ENCODE measurements at places on chromosomes 16 and 17.

- DNase-seq, result peak; percentile 83
These were observed 742 bp downstream of the PFN1 start for GRCh38 chr17:4947411-4948165.

DNA sequence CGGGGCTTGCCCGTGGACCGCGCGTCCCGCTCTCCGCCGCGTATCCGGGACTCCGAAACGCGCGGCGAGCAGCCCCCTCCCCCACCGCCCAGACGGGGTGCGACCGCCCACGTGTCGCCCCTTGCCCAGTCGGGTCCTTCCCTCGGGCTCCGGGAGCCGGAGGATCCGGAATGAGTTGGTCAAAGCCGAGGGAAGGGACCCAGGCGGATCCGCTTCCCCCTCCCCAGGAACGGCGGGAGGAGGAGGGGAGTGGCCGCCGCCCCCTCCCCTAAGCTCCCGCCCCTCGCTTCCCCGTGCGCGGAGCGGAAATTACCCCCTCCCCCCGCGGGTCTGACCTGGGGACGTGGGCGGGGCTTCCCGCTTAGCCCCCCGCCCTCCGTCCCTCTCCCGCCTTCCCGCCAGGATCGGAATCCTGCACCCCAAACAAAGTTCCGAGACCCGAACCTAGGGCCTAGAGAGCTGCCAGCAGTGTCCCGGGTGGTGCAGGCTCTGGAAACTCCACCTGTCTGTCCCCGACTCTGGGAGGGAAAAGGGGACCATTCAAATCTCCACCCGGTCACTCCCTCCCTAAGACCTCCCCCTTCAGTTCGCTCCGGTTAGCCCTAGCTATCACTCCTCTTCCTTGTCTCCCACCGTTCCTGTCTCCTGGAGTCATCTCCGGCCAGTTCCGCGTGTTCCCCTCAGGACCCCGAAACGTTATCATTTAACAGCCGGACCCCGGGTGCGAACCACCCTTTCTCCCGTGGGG lies 1.0 kb upstream of the IGF2BP1 start:
- no peak for DNase-seq

- no peak for DNase-seq
These were observed 29.0 kb upstream of the HOXB13 start for GRCh38 chr17:48757524-48757961.

DNA sequence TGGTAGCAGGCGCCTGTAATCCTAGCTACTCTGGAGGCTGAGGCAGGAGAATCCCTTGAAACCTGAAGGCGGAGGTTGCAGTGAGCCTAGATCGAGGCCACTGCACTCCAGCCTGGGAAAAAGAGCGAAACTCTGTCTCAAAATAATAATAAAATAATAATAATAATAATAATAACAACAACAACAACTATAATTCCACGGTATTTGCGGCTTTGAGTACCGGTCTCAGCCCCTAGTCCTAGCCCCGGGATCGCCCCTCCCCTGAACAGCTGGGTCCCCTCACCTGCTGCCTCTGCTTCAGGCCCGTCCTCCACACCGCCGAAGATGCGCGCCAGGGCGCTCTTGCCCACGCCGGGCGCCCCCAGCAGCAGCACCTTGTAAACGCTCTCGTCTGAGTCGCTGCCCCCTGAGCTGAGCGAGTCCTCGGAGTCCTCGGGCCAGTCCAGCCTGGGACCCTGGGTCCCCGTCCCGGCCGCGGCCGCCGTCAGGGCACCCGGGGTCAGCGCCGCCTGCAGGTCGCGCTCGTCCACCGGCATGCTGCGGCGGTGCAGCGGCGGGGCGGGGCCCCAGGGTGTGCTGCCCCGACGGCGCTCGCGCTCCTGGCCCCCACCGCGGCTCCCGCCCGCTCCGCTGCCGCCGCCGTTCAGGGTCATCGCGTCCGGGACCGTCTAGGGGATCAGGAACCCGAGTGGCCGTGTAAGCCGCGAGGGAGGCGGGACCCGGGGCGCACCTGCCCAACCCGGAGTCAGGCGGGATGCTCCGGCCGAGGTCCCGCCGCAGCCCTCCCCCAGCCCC lies 611 bp downstream of the RRAD start:
- peak; percentile 30 for DNase-seq

GRCh38 chr16:2026461-2027023 lies at the start of gene NHERF2:
TSS of gene NHERF2 (plus strand) at chr16:2026902. CDS start at chr16:2027006, 104 bp downstream.
- DNase-seq, result no peak

DNA sequence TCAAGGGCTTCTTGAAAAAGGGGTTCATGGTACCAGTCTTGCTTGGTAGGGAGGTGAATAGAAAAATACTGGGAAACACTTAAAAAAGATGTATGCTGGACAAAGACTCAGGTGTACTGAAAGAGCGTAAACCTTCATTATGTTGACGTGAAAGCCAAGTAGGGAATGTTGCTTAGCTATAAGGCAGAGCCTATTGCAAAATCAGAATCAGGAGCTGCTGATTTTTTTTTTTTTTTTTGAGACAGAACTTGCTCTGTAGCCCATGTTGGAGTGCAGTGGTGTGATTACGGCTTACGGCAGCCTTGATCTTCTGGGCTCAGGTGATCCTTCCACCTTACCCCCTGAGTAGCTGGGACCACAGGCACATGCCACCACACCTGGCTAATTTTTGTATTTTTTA lies 3.9 kb downstream of the TMEM94 start:
- DNase-seq, result no peak

Measured in activated CD4-positive, alpha-beta T cell treated with anti-CD3 and anti-CD28 coated beads, Interleukin-2, amount 50 U/mL, for 16 hours (primary cell).